ENCODE measurements at places on chromosomes 2 and 18. TPM values are rescaled to one million over a fixed set of nuclear protein-coding genes. Genes with fewer than 3 reads are reported as not detected.

GRCh38 chr2:184053326-184053725 is 545.0 kb upstream of the ZNF804A start:
- DNase-seq = no peak

- peak; percentile 94 for DNase-seq
Observed at GRCh38 chr2:170354388-170354787, 176.4 kb downstream of the MYO3B start.

- DNase-seq = no peak
Observed at GRCh38 chr2:40435426-40436092, 16.3 kb downstream of the SLC8A1 start.

DNA sequence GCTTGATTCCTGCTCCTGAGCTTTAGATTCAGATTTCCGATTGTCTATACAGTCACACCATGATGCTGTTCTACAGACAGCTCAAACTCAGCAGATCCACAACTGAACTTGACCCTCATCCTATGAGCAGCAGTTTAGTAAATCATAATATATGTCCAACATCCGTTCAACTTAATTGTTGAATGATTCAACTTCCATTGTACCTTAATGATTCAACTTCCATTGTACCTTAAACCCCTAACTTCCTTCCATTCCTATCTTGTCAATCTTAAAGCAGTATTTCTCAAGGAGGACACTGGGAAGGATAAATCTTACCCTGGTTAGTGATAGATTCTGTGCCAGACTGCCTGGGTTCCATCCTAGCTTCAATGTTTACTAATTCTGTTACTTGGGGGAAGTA is 60.1 kb downstream of the PIGN start:
- no peak for DNase-seq

GRCh38 chr2:152676461-152676860 is 40.8 kb downstream of the PRPF40A start:
- DNase-seq = no peak

GRCh38 chr2:38301340-38301968 is 75.6 kb downstream of the ATL2 start:
- DNase-seq = no peak

- DNase-seq = no peak
Observed at GRCh38 chr2:106011380-106011779, 182.7 kb downstream of the UXS1 start.

- DNase-seq = no peak
Observed at GRCh38 chr2:134142903-134143302, 111.0 kb upstream of the MGAT5 start.

- no peak for DNase-seq
Observed at GRCh38 chr2:16063251-16063850, 123.0 kb downstream of the MYCN start.

- DNase-seq = peak; percentile 13
Observed at GRCh38 chr2:63712748-63713147, 124.0 kb downstream of the MDH1 start.

DNA sequence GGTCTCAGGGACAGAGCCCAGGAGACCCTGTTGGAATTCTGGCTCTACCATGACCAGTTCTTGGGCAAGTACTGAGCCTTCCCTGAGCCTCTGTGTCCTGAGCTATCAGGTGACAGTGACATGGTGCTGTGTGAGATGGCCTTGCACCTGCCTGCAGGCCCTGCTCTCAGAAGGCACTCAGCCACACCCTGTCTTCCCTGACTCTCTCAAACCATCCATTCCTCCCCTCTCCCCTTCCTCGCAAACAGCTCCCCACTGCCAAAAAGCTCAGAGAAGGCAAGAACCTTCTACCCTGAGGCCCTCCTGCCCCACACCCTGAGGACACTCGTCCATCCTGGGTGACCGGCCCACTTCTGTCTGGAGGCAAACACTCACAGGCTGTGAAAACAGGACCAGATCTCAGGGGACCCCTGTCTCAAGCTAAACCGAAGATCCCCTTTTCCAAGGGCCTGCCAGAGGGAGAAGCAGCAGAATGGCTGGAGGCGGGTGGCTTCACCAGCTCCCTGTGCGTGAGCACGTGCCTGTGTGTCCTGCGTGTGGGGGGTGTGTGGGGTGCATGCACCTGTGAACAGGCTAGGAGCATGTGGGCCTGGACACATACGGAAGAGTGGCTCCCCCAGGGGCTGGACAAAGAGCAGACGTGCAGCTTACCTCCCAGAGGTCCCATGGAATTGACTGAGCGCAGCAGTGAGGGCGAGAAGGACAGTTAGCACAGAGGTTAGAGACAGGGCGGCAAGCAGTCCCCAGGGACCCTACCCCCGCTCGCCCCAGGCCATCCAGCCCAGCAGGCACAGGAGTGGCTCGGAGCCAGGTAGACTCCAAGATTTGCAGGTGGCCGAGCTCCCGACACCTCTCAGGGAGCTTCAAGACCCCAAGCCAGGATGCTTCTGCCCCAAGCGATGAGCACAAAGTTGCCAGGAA is 53.9 kb downstream of the BIN1 start:
- DNase-seq = no peak

GRCh38 chr2:216296856-216297255 is 75.4 kb downstream of the MARCHF4 start:
- no peak for DNase-seq

- DNase-seq = peak; percentile 90
Observed at GRCh38 chr2:127591221-127591923, 54.6 kb upstream of the GPR17 start.

DNA sequence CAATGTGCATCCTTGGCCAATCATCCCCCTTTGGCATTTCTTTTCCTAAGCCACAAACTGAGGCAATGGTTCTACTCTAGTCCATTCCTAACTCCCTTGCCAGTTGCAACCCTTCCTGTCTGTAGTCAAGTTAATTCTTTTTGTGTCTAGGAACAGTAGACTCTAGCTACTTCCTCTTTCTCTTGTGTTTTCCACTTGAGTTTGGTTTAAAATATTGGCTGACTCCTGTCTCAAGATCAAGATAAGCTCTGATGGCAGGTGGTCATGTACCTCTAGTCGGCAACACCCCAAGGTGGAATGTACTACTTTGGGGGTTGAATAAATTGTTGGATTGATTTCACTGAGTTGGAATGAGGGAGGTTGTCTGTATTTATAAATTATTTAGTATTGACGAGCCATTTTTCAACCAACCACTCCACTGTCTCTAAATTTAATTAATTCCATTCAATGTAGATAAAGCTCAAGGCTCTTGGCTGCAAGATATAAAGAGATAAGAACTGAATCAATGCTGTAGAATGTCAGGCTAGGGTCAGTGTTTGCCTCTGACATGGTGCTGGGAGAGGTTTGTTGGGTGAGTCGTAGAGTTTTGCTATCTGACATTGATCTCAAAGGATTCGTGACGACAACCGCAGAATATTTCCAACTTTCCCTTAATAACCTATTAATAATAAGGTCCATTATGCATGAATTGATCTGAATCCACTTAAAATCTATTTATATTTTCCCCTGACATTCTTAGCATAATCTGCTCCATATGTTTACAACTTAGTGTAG is 188.7 kb upstream of the APCDD1 start:
- DNase-seq = no peak

DNA sequence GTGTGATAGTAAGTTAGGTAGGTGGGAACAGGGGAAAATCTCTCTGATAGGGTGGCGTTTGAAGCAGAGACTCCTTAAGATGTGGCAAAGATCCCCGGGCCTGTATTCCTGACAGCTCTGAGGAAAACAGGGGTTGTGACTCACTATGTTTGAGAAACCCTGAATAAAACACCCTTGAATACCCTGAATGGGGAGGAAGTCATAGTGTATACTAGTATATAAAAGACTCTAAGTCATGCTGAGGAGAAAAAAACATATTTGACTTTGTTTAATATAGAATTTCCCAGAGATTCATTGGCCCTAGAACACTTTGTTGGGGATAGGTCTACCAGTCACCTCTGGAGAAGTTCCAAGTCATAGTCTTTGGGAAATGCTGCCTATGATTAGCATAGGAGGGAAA is 590.9 kb downstream of the IRS1 start:
- DNase-seq = no peak

GRCh38 chr18:74459889-74460288 is 2.8 kb upstream of the DIPK1C start:
- DNase-seq = peak; percentile 70

GRCh38 chr2:109028277-109028676 is 39.3 kb upstream of the EDAR start:
- DNase-seq = no peak

GAL3ST2 gene
- 0.09 TPM for total RNA-seq

CD302 gene
- total RNA-seq = 1.1 TPM

HOXD10 gene
- total RNA-seq = not detected

MRPS5 gene
- total RNA-seq = 56.2 TPM

SPP2 gene
- not detected for total RNA-seq

ASNSD1 gene
- 61.3 TPM for total RNA-seq

C2orf78 gene
- 0.06 TPM for total RNA-seq

CHPF gene
- 27.7 TPM for total RNA-seq

GPR39 gene
- 1.4 TPM for total RNA-seq

HAAO gene
- total RNA-seq = 0.77 TPM

FBXO15 gene
- 2.8 TPM for total RNA-seq
